Activated T-cell treated with anti-CD3 and anti-CD28 coated beads, Interleukin-2, amount 50 U/mL, for 48 hours (primary cell): ENCODE measurements at places on chromosomes 12 and 14.
A peak's percentile ranks its signal among the peaks of the same experiment; 100 is the strongest.

- no peak for DNase-seq
These were observed 28.3 kb downstream of the C12orf75 start for GRCh38 chr12:105358789-105359188.

DNA sequence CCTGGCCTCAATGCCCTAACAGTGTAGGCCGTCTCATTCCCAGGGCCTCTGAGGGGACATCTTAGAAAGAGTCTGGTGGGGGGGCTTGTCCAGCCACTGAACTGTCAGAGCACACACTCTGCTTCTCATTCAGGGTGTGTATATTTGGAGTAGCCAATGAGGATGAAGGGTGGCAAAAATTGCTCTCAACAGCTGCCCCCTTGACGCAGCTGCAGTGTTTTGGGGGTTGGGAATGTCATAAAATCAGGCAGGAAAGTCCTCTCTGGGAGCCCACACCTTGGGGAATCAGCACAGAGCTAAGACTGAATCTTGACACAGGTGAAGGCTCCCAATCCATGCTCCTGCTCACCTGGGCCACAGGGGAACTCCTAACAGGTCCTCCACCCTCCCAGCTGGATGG, 1.5 kb downstream of the RASAL1 start:
- no peak for DNase-seq

GRCh38 chr14:73696466-73697400, 17.5 kb downstream of the PNMA1 start:
- DNase-seq: no peak

- DNase-seq: peak; percentile 8
These were observed 53.4 kb upstream of the AMN start for GRCh38 chr14:102868956-102869547.

DNA sequence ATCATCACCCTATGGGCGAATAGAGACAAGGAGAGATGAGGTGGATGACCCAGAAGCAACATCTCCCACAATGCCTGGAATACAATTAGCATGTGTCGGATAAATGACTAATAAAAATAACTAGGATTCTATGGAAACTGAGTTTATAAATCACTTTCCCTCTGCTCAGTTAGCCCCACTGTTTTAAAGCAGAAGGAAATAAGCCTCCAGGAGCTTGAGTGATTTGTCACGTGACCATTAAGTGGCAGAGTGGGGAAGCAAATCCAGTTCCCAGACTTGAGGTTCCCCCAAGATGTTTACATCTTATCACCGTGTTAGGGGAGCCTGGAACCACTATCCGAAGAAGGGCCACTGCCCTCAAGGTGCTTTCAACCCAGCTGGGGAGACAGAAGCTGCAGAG, 136.5 kb upstream of the CCND2 start:
- no peak for DNase-seq

DNA sequence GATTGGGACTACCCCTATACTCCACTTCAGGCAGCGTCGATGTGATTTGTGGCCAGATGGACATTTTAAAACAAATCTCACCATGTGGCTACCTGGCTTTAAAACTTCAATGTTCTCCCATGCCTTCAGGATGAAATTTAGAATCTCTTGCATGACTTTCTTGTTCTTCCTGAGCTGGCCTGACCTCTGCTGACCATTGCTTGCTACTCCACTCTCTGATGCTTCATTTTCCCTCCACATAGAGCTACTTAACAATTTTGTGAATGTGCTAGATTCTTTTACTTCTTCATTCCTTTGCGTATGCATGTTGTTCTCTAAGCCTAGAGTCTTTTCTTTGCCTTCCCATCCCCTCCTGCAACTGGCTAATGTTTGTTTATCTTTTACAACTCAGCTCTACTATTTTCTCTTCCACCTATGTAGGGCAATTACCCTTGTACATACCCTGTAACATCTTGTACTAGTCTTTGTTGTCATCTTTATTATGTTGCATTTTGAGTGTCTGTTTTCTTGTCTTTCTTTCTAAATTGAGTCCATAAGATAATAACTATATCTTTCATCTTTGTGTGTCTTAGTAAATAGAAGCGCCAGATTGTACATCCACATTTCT, 41.2 kb downstream of the YLPM1 start:
- DNase-seq: no peak

GRCh38 chr14:93079321-93079720, 36.4 kb downstream of the ITPK1 start:
- no peak for DNase-seq

- peak; percentile 18 for DNase-seq
These were observed 36.1 kb upstream of the PRB2 start for GRCh38 chr12:11431486-11431885.

- no peak for DNase-seq
These were observed 1.8 kb downstream of the DAD1 start for GRCh38 chr14:22587247-22587646.

- no peak for DNase-seq
These were observed 232.8 kb upstream of the FBXO33 start for GRCh38 chr14:39665075-39665475.

DNA sequence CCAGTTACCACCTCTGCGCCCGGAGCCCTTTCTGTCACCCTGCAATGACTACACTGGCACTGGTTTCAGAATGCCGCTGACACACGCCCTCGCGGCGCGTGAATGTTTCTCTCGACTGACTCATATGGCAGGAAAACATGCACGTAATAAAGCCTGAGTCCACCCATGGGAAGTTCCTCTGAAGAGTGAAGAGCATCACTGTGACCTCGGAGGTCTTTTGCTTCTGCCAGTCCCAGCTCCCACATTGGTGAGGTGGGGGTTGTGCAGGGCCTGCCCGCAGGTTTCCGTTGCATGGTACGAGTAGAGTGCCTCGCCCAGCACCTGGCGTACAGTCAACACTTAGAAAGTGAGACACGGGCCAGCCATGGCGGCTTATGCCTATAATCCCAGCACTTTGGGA, 11.1 kb upstream of the SLC6A12 start:
- DNase-seq: no peak

DNA sequence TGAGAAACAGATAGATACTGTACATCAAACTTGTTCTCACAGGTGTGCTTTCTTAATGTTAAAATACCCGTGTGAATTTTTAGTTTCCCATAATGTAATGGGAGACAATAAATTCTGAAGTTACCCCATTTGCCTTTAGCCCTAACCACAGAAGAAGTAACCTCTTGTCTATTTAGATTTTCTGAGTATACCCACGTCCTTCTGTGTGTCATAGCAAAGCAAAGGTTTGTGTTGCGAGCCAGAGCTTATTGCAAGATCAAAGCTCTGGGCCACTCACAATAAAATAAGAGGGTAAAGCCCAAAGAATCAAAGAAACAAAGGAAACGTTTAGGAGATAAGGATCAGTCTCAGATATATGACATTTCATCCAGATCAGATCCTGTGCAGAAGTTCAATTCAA, 73.9 kb downstream of the BMP4 start:
- DNase-seq: no peak
